ENCODE measurements at places on chromosomes 4 and X.

GRCh38 chr4:7799736-7800135 lies 139.9 kb downstream of the AFAP1 start:
- no peak for DNase-seq

GRCh38 chr4:6339818-6340445 lies 70.3 kb downstream of the WFS1 start:
- DNase-seq: no peak

DNA sequence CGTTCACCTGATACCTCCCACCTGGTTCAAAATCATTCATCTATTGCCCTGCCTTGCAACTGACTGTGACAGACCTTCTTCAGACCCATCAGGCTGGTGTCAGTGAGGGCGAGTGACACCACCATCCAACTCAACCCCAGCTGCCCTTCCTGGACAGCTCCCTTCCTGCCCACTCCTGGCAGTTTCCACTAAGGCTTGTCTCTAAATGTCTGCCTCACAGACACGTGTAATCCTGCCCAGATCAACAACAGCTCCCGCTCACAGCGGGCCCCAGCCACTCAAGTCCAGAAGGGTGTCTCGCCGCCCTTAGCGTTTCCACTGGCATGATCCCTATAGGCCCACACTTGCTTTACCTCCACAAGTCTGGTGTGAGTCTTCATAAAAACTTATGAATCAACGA lies 28.9 kb downstream of the ACSL1 start:
- DNase-seq: no peak

GRCh38 chr4:146647615-146648460 lies 9.1 kb downstream of the POU4F2 start:
- DNase-seq: no peak

GRCh38 chrX:9318213-9318612 lies 146.6 kb upstream of the TBL1X start:
- DNase-seq: no peak

DNA sequence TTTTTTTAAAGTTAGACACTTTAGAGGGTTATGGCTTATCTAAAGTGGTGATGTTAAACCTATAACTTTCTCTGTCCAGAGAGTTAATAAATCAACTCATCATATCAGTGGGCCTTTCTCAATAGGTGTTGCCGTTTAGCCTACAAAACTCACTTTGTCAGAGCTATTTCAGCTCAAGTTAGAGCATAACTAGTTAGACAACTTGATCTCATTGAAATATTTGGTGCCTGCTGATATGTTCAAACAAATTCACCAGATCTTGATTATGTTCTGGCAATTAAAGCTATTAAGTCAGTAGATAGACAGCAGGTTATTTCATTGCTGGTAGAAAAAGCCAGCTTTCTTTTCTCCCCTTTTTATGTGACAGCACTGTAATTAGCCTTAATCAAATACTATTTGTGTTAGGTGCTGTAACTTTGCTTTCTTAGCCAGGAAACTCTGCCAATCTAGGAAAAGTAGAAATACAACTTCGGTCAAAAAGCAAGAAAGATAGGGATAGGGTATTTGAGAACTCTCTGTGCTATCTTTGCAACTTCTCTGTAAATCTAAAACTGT lies 191.8 kb downstream of the MAML3 start:
- DNase-seq: no peak

- DNase-seq: no peak
These were observed 29.0 kb upstream of the CCNG2 start for GRCh38 chr4:77127837-77128621.

DNA sequence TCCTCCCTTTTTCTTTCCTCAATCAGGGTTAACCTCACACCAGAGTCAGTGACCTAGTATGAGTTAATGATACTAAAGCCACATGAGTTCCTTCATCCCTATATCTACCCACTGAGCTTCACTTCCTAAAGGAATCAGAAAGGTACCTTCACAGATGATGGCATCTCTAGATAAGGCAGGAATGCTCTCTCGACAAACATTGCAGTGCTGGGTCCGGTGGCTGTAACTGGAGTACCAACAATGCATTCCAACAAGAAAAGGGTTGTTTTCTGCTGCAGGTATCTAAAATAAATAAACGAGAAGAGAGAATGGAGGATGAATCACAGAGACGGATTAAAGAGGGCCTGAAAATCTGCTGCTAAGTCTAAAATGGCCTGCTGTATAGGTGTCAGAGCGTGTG lies 66.7 kb downstream of the DGKK start:
- no peak for DNase-seq

DNA sequence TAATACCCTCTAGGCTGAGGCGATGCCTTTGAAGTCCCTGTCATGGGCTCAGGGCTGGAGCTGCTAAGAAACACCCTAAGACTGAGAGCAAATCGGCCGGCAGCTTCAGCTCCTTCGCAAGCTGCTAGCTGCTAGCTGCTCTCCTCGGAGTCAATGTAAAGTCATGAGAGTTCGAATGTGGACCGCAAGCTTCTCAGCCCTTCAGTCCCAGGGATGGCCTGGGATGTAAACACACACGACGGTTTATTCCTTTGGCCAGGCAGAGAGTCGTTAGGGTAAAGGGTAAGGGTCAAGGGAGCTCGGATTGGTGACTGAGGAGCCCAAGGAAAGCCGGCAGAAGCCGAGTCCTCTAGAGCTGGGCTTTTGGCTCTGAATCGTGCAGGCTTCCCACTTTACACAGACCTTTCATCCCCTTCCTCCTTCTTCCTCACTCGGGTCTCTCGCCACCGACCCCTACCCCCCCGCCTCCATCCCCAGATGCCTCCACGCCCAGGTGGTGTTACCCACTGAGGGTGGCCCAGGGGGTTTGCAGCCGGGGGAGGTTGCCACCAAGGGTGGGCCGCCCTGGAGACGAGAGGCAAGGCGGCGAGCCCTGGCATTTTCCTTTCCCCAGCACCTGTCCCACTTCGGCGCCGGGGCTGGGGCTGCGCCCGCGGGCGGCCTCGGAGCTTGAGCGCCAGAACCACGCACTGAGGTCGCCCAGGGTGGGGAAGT lies 3.1 kb upstream of the BCORL1 start:
- DNase-seq: no peak

GRCh38 chr4:152243896-152244595 lies 291.8 kb downstream of the FBXW7 start:
- peak; percentile 55 for DNase-seq

- DNase-seq: peak; percentile 80
These were observed 72.8 kb downstream of the CLCN5 start for GRCh38 chrX:49995107-49995731.

DNA sequence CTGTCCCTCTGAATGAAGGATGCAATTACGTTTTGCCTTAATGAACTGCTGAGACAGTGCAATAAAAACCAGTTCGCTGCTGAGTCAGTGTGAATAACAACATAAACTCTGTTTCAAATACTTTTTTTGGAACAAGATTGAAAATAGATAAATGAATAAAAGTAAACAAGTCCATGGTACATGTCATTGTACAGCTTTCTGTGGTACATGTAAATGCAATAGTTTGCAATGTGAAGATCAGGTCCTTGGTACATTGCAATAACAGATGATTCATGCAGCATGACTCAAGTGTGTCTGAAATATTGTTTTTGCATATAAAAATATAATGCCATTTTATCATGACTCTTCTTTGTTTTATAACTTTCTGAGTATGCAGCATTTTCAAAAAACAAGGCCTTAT lies 193.4 kb upstream of the PACRGL start:
- DNase-seq: peak; percentile 84

DNA sequence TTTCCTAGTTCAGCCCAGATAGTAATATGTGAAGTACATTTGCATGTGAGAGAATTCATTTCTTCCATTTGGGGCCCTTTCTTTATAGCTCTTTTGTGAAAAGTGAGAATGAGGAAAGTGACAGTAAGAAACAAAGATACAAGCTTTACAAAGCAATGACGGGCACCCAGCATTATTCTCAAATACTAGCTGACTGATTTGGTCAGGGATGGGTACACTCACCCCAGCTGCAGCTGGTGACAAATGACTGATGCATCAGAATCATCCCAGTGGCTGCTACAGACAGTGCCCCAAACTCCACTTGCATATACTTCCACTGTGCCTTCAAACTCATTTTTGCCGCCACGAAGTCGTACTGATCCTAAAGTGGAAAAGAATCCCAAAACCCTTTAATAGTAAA lies 14.8 kb downstream of the PRSS12 start:
- DNase-seq: peak; percentile 53

DNA sequence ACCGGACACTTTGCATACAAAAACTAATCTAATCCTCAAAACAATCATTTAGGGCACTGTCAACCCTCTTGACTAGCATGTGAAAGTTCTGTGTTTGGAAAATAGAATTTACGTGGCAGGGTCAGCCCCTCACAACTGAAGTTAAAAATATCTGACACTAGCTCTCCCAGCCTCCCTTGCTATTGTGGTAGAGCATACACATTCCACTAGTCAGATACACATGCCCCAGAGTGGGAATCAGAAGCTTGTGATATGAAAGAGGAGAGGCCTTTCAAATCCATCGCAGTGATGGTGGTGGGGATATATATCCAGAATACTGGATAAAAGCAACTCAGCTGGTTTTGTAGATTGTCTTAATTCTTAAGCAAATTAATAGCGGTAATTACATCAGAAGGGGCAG lies 205.7 kb upstream of the IL15 start:
- no peak for DNase-seq

DNA sequence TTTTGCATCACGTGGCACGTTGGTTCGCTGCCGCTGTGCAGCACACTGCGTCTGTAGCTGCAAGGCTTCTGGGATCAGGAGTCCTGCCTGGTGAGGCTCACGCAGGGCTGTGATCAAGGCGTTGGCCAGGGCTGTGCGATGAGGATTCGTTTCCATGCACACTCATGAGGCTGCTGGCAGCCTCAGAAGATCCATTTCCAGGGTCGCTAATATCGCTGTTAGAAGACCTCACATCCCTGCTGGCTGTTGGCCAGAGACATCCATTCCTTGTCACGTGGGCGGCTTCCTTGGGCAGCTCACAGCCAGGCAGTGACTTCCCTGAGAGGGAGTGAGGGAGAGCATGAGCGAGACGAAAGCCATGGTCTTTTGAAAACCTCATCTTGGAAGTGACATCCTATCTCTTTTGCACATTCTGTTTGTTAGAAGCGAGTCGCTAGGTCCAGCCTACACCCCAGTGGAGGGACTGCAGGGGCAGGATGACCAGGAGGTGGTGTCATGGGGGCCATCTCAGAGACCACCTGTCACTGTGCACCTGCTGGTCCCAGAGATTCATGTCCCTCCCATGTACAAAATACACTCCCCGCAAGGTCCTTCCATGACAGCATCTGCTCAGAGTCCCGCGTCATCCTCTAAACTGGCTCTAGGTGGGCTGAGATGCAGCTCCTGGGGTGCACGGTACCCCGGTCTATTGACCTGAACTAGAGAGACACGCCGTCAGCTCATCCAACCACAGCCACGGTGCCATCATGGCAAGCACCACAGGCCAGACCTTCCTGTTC lies 12.2 kb downstream of the RGS12 start:
- DNase-seq: peak; percentile 37

DNA sequence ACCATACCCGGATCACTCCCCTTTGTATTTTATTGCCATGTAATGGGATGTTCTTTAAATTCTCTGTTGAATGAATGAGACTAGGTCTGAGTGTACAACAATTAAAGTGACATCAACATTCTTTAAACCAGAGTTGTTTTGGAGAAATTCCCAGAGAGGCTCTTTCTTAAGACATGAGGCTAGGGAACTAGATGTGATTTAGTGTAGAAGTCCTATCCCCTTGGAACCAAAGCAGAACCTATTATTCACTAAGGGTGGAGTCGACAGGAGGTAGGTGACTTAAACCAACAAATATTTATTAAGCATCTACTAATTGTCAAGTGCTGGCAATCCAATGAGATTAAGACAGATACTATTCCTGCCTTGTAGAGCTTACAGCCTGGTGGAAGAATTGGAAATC lies 1.7 kb downstream of the EIF1AX start:
- peak; percentile 67 for DNase-seq
